ENCODE measurements at places on chromosomes 4 and X.

DNA sequence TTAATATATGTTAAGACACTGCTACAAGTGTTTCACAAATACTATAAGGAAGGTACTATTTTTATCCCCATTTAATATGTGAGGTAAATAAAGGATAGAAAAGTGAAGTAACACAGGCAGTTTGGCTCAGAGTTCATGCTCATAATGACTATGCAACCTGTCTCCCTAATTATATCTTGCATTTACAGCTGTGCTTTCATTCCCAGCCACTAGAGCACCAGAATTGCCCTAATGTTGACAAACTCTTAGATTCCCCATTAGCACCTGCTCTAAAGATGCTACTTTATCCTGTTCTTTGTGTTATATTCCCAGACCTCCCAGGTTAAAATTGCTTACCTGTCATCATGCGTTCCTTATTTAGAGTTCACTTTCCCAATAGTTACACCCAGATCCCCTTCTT lies 833.6 kb downstream of the CCSER1 start:
- DNase-seq: no peak

DNA sequence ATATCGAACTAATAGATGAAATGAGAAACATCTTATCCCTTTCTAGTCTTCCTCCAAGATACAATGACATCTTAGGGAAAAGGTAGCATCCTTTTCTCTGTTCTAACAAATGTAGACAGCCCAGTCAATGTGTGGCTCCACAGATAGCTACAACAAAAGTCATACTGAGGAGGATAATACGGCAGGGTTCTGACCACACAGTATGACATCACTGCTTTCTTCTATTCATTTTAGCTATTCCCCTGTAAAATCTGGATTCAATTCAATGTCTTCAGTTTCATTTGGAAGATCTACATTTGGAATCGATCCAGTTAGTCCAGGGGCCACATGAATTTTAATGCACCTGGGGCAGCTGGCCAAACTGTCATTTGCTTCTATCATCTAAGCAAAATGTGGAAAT lies 51.4 kb downstream of the ENOX2 start:
- no peak for DNase-seq

DNA sequence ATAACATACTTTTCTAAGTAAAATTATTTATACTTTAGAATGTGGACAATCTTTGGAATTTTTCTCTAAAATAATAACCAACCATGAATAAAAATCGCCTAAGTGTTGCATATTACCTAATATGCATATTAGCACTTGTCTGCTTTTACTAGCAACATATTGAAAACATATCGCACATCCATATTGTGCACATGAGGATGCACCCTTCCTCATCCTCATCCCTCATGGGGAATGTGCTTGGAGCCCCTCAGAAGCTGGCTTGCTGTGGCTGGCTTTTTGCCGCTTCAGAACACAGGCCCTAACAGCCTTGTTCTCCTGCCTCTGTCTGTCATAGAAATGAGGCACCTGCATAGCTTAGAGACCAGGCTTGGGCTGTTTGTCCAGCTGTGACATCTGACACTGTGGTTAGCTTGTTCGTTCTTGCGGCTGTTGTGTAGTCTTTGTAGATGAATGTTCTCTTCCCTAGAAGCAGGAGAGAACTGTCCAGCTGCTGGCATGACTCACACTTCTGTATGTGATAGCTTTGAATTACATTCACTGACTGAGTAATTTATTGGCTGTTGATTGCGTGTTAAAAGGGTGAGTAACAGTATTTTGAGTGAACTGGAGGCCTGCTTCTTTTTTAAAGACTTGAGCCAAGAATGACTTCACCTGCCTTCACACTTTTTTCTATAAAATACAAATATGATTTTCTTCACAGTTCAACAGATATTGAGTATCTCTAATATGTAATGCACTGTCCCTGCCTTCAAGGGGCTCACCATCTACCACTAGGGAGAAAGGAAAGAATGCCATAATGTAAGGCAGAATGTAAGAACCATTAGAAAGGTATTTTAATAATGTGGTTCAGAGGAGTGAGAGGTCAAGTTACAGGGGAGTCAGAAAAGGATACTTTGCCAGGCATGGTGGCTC lies 81.9 kb downstream of the HMGB2 start:
- no peak for DNase-seq

DNA sequence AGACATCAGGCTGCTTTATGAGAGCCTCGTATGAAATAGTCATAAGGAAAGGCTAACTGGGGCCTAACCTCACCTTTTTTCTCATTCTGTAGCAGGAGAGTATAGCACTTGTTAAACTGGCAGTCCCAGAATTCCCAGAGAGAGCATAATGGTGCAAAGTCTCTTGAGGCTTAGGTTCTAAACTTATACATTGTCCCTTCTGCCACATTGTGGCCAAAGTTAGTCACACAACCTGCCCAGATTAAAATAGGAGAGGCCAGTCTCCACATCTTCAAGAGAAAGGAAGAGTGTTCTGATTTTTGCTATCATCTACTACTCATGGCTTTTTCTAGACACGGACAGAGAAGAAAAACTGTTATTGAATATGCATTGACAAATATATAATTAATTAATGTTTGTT lies 1588.9 kb upstream of the PCDH7 start:
- DNase-seq: no peak

GRCh38 chrX:105210258-105210657 lies 10.2 kb downstream of the TEX13A start:
- no peak for DNase-seq

DNA sequence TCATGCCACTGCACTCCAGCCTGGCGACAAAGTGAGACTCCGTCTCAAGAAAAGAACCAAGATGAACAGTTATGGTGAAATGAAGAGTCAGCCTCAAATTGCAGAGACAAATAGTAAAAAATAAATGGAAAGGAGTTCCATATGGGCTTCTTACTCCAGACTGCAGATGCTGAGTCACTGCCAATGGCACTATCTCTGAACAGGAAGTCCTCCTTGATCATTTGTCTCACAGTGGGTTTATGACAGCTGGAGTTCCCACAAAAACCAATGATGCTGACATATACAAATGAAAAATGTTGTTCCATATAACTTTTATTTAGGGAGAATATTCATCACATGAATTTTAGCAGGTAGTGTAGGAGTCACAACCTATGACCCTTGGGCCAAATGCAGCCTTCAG lies 631.6 kb downstream of the PCDH18 start:
- DNase-seq: no peak

DNA sequence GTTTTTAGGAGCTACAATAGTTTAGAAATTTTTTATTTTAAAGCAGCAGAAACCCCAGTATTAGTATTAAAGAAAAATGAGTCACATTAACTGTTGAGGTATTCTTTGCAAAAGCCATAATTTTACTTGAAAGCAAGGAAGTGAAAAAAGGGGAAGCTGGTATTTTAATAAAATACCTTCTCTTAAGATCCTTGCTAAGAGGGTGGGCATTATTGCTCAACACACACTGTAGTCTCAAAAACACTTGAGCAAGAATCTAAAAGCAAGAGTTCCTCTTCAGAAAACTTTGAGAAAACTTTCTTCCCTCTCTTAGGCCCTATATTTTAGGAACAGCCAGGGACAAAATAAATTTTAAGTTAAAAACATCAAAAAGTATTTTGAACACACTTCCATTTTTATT lies 259.4 kb upstream of the DIAPH2 start:
- DNase-seq: no peak

GRCh38 chrX:13024986-13025385 lies 19.4 kb downstream of the FAM9C start:
- DNase-seq: no peak

GRCh38 chr4:138305050-138305449 lies 62.9 kb upstream of the SLC7A11 start:
- no peak for DNase-seq

GRCh38 chr4:121881158-121881557 lies 10.9 kb upstream of the BBS7 start:
- no peak for DNase-seq

- DNase-seq: no peak
These were observed 86.8 kb downstream of the PDGFRA start for GRCh38 chr4:54315561-54316538.

GRCh38 chrX:97405031-97405660 lies 521.4 kb downstream of the RPA4 start:
- DNase-seq: no peak

- DNase-seq: no peak
These were observed 6.8 kb upstream of the ACSL4 start for GRCh38 chrX:109739625-109740432.
